ENCODE measurements at places on chromosomes 6 and 20.
A peak's percentile ranks its signal among the peaks of the same experiment; 100 is the strongest.

GRCh38 chr6:1031720-1032119, 280.2 kb upstream of the FOXQ1 start:
- no peak for DNase-seq

DNA sequence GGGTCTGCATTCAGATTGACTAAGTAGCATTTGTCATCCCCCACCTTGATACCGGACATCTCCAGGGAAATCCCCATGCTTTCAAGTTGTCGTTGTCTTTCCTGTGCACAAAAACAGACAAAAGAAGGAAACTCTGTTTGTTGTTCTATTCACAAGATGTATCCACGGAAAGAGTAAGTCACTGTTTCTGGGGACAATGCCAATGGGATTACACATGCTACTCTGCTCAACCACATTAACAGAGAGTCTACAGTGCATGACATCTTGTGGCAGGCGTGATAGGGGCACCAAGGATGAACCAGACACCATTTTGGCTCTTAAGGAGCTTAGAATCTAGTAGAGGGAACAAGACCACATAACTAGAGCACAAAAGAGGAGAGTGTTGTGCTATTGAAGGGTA, 124.4 kb upstream of the NUP153 start:
- DNase-seq: peak; percentile 62

DNA sequence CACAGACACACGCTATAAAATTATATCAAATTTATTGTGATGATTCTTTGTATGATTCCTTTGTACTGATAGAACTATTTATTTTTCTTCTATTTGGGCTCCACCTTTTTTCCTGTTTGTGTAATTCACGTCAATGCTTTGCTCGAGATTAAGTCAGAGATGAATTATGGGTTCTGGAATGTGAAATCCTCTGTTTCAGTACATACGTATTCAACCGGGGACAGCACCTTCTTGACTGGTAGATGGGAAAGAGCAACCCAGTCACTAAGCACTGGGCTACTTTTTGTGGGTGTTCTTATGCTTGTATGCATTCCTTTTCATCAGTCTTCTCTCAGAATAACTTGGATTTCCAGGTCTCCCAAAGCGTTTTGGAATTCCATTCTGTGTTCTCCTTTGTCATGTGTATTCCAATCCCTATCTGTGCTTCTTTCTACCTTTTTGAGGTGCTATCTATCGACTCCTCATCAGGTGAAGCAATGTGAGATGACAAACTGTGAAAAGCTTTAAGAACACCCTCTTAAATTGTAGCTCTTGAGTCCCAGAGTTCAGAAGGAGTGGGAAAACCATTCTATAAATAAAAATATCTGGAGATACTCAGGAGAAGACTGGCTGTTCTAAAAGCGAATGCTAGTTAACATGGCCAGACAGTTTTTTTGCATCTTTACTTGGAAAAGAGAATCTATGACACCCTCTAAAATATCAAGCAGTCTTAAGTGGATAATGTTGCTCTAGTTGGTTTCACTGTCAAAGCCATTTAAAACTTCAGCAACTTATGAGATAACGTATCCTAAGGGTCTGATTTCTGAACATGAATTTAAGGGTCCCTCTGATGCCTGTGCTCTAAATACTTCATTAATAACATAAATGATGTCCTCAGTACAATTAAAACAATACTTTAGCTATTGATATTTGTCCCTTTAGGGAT, 197.7 kb upstream of the PREP start:
- DNase-seq: no peak

- DNase-seq: no peak
Observed at GRCh38 chr6:143549949-143550268, 38.4 kb upstream of the FUCA2 start.

DNA sequence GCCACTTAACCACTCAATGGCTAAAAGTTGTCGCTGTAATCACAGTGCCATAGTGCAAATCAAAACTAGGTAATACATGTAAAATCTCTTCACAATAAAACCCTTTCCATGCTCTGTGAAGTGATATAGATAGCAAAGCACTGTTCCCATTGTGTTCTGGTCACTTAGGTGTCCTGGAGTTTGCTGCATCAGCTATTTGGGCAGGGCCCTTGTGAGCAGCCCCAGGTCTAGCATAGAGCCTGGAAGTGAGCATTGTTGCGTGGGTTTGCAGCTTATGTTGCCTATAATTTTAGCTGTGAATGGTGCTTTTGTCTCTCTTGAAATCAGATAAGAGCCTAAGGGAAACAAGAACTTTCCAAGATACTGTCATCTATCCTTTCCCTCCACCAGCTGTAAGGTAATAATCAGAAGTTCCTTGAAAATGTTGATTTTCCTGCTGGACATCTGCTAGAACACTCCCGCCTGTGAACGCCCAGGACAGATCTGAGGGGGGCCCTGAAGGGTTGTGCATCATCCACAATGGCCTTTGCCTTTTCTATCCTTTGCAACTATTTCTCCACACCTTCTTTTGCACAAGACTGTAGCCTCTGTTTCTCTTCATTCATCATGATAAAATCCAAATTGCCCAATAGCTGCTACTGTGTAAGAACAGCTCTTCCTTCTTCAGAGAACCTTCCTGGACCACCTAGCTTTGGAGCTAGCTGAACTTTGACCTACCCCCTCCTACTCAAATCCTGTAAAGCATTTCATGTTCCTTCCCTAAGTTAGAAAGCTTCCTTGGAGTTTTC, 57.0 kb downstream of the TNFAIP3 start:
- DNase-seq: no peak

DNA sequence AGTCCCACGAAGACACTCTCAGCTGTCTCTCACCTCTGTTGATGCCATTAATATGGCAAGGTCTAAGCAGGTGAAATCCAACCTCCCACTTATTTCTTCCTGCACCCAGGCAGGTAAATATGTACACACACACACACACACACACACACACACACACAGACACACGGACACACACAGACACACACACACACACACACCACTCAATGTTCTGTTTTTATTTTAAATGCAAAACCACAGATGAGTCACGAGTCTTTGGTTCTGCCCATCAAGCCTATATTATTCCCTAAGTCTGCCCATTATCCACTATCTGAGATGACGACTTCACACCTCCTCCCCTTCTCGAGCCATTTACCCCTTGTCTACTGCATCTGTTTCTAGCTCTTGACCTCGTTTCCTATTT, 344.7 kb downstream of the CDH26 start:
- DNase-seq: no peak

- DNase-seq: no peak
Observed at GRCh38 chr20:41436679-41437078, 70.1 kb upstream of the EMILIN3 start.

- no peak for DNase-seq
Observed at GRCh38 chr6:144519426-144519825, 234.3 kb downstream of the UTRN start.

- DNase-seq: no peak
Observed at GRCh38 chr20:52127309-52127708, 64.3 kb downstream of the ZFP64 start.

DNA sequence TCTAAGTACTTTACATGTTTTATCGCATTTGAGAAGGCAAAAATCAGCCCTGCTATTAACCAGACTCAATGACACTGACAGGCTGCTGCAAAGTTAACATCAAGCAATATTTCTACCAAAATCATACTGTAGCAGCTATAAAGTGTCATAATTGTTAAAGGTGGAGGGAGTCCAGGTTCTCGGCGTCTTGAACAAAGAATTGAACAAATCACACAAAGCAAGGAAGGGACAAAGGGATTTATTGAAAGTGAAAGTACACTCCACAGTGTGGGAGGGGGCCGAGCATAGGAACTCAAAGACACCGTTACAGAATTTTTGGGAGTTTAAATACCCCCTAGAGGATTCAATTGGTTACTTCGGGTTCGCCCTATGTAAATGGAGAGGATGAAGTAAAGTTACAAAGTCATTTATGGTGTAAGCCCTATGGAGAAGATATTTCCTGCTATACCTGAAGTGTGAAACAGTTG, 12.9 kb upstream of the ZNF391 start:
- DNase-seq: peak; percentile 11

GRCh38 chr6:139062932-139063646, 34.5 kb downstream of the ABRACL start:
- no peak for DNase-seq

DNA sequence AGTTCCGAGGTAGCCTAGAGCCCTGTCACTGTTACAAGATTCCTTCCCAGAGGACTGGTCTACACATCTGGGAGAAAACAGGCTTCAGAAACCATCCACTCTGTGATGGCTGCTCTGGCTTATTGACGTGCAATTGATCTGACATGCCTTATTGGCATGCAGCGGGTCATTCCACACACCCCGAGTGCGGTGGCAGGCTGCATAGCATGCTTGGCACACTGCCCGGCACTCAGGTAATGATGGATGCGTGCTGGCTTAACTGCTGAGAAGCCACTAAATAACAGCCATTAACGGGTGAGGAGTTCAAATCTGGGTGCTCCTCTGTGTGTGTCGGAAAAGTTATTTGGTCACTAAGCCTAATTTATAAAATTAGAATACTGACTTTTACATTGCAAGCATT, 67.9 kb upstream of the CDH4 start:
- no peak for DNase-seq

DNA sequence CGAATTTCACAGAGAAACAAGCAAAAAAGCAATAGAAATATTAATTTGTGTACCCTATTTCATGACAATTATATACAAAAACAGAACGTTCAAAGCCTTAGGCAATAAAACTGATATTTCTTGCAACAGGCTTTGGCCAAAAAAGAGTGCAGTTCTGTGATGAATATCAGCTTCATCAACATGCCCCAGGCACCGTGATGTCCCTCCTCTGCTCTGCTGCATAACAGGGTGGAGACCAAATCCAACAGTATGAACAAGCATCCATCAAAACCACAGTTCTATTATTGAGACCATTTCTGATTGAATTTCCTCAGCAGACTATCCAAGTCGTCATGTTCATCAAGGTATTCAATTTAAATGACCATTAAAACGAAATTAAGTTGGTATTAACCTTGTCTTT, 722.6 kb upstream of the NRSN1 start:
- DNase-seq: no peak

GRCh38 chr20:8807480-8808201, 261.2 kb upstream of the PLCB4 start:
- no peak for DNase-seq

DNA sequence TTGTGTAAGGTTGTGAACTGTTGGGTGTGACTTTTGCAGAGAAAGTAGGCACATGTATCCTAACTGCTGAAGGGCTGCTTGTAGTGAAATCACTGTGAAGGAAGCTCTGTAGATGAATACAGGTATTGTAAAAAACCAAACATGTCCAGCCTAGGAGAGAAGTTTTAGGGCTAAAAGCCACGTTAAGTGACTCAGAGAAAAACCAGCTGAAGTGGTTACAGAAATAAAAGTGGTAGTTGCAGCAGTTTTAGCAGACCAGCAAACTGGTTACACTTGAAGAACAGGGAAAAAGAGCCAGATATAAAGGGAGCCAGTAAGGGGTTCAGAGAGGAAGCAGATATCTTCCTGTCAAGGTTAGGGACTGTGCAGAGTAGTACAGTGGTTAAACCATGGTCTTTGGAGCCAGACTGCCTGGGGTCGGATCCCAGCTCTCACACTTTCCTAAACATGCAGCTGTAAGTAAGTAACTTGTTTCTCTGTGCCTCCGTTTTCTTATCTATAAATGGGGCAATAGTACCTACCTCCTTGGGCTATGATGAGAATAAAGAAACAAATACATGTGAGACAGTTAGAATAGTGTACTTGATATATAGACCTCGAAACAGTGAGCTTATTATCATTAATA, 33.8 kb upstream of the RNF8 start:
- no peak for DNase-seq

DNA sequence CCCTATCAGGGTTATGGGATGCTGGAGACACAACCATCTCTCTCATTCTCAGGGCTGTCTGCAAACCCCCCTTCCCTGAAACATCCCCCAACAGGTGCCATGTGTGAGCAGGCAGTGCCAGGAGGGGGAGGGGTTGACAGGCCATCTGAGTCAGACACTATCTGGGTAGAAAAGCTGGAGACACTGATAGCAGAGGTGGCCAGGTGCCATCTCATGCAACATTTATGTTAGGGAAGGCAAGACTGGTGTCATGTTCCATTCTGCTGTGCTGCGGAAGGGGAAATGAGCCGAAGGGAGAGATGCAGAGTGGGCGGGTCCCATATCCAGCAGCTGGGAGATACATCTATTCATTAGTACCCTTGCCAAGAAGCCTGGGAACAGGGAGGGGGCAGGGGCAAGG, 3.5 kb downstream of the LHFPL5 start:
- DNase-seq: no peak

- DNase-seq: no peak
Observed at GRCh38 chr6:73644941-73645591, 8.7 kb downstream of the SLC17A5 start.

GRCh38 chr6:19896693-19897010, 59.5 kb downstream of the ID4 start:
- DNase-seq: no peak

- no peak for DNase-seq
Observed at GRCh38 chr20:8766868-8767390, 302.0 kb upstream of the PLCB4 start.

GRCh38 chr6:160967833-160968232, 23.7 kb upstream of the MAP3K4 start:
- DNase-seq: no peak

DNA sequence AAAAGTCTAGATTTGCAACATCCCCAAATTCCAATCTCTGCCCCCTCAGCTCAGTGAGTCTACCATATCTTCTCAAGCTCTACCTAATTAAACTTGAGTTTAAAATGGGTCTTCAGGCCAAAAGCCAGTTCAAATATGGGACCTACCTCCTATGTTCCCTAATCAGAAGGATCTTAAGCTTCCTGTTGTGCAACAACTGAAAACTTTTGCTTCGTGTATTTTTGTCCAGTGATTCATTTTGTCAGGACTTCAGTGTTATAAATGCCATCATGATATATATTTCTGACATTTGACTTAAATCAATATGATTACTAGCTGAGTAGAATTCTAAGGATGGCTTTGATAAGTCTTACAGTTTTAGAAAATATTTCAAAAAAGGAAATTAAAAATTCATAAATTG, 622.6 kb upstream of the PTCHD4 start:
- no peak for DNase-seq

DNA sequence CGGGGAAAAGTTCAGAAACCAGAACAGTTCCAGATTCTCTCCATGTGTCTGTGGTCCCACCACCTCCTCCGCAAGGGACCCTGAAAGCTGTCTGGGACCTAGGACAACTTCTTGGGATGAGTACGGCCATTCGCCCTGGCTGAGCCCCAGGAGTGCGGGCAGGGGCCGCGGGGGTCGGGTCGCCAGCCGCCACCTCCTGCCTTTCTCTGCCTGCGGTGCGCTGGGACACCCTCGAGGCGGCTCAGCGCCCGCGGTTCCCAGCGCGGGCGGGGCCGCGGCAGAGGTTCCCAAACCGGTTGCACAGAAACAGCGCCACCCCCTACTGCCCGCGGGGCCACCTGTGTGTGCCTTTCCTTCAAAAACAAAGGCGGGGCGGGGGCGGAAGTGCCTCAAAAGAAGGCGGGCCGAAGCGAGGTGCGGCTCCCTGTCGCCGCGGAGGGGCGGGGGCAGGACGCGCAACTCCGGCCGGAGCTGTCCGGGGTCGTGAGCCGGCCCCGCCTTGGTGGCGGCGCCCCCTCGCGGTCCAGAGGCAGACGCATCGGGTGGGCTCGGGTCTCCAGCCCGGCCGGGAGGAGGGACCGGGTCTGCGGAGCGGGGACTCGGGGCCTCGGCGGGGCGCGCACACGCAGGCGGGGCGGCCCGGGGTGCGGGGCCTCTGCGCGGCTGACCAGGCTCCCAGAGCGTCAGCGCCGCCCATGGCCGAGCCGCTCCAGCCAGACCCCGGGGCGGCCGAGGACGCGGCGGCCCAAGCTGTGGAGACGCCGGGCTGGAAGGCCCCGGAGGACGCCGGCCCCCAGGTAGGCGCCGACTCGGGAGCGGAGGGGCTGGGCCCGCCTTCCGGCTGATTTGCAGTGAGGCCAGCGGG, at the start of gene HEBP2:
Gene HEBP2, plus strand, starts transcription at position 423 of the 865 bp plus-strand sequence. Its CDS starts 273 bp downstream, at position 696.
- peak; percentile 78 for DNase-seq

All from Ammon's horn (tissue), 1 donor.